Mucosa of gallbladder (tissue), 1 donor: ENCODE measurements at places on chromosomes 3 and 15.

GRCh38 chr3:164371681-164372080, 706.6 kb downstream of the SI start:
- no peak for DNase-seq

- no peak for DNase-seq
These were observed 46.3 kb downstream of the DGKG start for GRCh38 chr3:186315581-186316354.

DNA sequence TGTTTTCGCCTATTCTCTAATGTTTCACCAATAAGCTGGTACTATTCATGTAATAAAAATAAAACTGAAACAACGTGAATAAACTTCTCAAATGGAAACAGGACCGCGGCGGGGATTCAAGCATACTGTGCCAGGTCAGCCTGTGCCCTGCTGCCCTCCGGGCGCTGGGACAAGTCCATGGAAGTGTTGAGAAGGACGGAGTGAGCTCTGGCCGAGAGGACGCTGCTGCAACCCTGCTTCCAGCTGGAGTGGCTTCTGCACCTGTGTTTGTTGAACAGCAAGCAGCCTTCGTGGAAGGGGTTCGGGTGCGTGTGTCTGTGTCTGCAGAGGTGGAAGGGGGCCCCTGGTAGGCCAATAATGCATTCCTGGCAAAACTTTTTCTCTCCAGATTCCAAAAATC, 50.0 kb upstream of the PCSK6 start:
- DNase-seq: no peak

DNA sequence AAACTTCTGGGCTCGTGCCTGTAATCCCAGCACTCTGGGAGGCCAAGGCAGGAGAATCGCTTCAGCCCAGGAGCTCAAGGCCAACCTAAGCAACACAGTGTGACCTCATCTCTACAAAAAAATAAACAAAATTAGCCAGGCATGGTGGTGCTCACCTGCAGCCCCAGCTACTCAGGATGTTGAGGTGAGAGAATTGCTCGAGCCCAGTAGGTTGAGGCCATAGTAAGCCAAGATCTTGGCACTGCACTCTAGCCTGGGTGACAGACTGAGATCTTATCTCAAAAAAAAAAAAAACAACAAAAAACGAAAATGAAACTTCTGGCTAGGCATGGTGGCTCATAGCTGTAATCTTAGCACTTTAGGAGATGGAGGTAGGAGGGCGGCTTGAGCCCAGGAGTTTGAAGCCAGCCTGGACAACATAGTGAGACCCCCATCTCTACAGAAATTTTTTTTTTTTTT, 53.7 kb downstream of the PIK3CB start:
- DNase-seq: no peak

GRCh38 chr3:136916223-136916622, 41.6 kb upstream of the IL20RB start:
- no peak for DNase-seq

GRCh38 chr3:122967356-122967755, 60.2 kb downstream of the SEMA5B start:
- no peak for DNase-seq

DNA sequence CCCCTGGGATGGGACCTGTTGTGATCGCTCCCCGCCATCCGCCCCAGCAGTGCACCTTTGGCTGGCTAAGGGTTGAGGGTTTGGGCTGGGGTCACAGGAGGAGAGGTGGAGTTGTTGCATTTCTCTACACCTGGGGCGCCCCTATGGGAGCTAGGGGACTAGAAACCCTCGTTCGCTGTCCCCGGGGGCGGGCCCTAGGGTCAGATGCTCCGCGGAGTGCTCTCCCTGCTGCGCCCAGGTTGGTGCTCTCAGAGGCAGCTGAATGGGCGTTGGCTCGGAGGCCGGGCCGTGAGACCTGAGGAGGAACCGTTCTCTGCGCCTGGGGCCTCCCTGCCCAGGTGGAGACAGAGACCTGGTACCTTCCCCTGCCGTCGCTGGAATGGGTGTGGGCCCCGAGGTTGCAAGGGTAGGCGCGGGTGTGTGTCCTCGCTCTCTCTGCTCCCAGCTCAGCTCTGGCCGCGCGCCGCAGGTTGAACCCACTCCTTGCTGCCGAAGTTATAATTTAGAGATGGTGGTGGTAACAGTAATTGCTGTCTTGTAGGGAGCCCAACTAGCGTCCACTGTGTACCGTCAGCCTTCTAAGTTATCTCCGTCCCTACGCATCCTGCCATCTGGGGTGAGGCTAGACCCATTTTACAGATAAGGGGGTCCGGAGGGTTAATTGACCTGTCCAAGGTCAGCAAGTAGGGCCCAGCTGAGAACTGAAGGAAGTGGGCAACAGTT, 965 bp downstream of the FLNB start:
- DNase-seq: no peak

GRCh38 chr15:90946941-90947576, 7.6 kb upstream of the RCCD1 start:
- no peak for DNase-seq

- peak; percentile 46 for DNase-seq
These were observed 185.6 kb downstream of the PLCL2 start for GRCh38 chr3:17070161-17070959.

DNA sequence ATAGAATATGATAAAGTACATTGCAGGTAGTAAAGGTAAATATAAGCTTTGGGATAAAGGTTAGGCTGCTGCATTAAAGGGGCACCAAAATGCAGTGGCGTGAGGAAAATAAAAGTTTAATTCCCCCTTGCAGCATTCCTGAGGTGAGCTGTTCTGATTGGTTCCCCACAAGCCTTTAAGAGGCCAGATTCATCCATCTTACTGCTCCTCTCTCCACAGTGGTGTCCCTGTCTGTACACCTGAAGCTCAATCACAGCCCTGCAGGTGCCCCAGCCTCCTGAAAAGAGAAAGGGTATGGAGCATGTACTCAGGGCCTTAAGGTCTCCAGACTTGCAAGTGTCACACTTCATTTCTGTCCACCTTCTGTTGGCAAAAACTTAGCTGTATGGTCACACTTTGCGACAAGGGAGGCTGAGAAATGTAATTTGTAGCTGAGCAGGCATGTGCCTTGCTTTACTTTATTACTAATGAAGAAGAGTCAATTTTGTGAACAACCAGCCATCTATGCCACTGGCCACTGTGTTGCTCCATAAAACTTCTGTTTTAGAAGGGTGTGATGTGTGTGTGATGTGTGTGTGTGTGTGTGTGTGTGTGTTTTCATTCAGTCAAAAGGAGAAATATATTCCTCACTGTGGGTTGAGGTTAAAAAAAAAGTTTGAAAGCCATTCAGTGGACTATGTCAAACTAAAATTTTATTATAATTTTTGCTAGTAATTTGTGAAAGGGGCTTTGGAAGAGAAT, 12.8 kb downstream of the LACTB start:
- no peak for DNase-seq

DNA sequence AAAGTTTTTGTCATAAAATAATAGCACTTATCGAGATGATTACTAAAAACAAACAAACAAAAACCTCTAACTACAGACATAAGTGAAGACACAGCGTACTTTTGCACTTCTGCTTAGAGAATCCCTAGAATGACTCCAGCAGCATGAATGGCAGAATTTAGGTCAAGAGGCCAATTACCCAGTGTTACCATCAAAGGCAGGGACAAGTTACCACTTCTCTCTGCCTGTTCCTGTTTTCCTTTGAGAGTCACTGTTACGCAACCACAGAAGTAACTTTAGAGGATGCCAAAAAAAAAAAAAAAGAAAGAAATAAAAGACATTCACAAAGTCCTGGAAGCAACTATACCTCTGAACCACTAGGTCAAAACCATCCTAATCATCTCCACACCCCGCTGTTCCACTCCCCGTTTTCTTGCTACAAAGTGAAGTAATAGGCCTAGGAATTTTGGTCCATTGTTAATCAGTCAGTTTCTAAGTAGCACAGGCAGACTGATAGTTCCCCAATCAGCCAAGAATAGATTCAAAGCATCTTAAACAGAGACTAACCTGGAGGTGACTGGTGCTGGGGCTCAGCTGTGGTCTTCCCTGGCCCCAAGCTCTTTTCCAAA, 41.9 kb downstream of the FMN1 start:
- no peak for DNase-seq

DNA sequence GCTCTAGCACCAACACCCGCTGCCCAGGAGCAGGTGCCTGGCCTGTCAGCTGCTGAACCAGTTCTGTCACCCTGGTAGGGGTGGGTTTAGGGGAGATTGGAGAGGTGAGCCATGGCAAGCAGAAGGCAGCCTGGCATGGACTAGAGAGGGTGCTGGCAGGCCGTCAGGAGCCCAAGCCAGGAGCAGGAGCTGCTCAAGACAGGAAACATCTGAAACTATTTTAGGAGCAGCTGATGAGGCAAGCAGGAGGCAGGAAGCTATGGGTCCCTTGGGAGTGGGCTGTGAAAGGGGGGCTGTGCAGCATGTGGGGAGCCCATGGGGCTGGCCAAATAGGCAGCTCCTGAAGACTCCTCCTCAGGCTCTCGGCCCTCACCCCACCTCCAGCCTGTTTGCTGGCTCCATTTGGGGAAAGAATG, 2.3 kb downstream of the INKA1 start:
- DNase-seq: peak; percentile 76

GRCh38 chr3:130894130-130894985, 474 bp downstream of the ATP2C1 start:
- peak; percentile 20 for DNase-seq

GRCh38 chr3:189419038-189419437, 212.2 kb upstream of the TP63 start:
- DNase-seq: no peak

- no peak for DNase-seq
These were observed 151.3 kb upstream of the SLITRK3 start for GRCh38 chr3:165347526-165347925.

- DNase-seq: no peak
These were observed 15.1 kb downstream of the MYO5C start for GRCh38 chr15:52280326-52281084.

GRCh38 chr15:37339856-37340255, 239.5 kb upstream of the MEIS2 start:
- no peak for DNase-seq

DNA sequence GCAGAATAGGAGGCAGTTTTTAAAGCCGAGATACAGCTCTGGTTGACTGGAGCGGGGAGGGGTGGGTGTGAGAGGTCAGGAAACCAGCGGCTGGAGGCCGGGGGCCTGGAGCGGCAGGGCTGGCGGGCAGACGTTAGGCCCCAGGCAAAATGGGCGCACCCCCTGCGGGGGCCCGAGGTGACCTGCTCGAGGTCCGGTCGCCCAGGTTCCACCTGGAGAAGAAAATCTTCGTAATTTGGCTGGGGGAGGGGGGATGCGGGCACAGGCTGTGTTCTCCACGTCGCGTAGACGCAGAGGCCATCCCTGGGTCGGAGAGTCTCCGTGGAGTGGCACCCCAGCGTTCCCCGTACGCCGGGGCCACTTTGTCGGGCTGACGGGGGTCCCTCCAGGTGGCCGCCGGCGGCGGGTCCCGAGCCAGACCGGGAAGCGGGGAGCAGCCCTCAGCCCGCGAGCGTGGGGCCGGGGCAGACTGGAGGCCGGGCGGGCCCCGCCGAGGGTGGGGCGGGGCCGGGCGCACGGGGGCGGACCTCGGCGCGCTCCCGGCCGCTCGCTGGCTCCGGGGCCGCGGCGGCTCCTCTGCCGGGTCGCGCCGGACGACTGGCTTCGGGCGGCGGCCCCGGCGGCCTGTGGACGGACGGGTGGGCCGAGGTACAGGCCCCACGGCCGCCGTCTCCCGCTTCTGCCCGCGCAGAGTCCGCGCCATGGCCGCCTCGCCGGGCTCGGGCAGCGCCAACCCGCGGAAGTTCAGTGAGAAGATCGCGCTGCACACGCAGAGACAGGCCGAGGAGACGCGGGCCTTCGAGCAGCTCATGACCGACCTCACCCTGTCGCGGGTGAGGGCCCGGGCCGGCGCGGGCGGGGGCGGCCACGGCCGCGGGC, at the start of gene CRTC3:
TSS of gene CRTC3 (plus strand) at position 553 of the 879 bp plus-strand sequence. CDS start at position 702, 149 bp downstream.
- peak; percentile 30 for DNase-seq

- DNase-seq: no peak
These were observed 725.4 kb upstream of the DPPA4 start for GRCh38 chr3:110062716-110063115.

GRCh38 chr15:72005483-72005882, 112.5 kb downstream of the MYO9A start:
- DNase-seq: no peak

- DNase-seq: no peak
These were observed 11.0 kb downstream of the SHOX2 start for GRCh38 chr3:158095111-158095813.

- DNase-seq: peak; percentile 56
These were observed 10.2 kb upstream of the KLF15 start for GRCh38 chr3:126367316-126367805.

GRCh38 chr15:49328941-49329340, 94.1 kb upstream of the FGF7 start:
- no peak for DNase-seq

GRCh38 chr3:10395196-10395595, 74.3 kb upstream of the SEC13 start:
- DNase-seq: no peak

- peak; percentile 46 for DNase-seq
These were observed 142.7 kb downstream of the THRB start for GRCh38 chr3:24351779-24352469.

GRCh38 chr3:195900436-195901355, 7.7 kb downstream of the TNK2 start:
- DNase-seq: peak; percentile 44

- no peak for DNase-seq
These were observed 113.6 kb upstream of the SNTN start for GRCh38 chr3:63538919-63539318.

- no peak for DNase-seq
These were observed 303.2 kb downstream of the TIGIT start for GRCh38 chr3:114597012-114597411.

GRCh38 chr3:189276444-189277219, 104.9 kb downstream of the TPRG1 start:
- DNase-seq: no peak

DNA sequence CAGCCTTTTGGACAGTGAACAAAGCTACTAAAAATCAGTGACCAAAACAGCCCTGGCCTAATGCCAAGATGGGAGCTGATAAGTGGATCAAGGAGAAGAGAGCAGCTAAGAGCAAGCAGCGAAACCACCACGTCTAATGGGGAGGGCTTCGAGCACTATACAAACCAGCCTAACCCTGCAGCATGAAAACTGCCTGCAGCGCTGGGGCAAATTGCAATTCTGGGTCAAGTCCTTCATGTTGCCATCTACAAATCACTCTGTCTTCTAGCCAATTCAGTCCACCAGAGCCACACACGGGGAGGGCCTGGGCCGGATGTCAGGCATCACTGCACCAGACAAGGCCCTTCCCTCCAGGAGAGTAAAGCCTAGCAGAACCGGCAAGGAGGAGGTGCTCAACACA, 30.5 kb upstream of the SPATA12 start:
- no peak for DNase-seq

DNA sequence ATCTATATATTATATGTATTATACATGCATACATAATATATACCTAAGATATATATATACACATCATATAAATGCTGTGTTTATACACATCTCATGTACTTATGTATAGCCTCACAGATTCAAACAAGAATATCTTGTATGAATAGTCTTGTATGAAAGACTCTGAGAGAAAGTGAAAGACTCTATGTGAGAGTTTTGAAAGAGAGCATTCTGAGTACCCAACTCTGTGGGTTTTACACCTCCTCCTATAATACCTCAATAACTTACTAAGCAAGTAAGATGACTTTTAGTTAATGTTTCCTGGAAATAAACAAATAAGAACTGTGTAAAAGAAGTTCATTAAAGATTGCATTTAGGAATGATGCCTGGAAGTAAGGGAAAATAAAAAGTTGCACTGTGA, 108.1 kb upstream of the GMNC start:
- DNase-seq: no peak
